M059J (cell line): ENCODE measurements at places on chromosomes 11 and 22.

DNA sequence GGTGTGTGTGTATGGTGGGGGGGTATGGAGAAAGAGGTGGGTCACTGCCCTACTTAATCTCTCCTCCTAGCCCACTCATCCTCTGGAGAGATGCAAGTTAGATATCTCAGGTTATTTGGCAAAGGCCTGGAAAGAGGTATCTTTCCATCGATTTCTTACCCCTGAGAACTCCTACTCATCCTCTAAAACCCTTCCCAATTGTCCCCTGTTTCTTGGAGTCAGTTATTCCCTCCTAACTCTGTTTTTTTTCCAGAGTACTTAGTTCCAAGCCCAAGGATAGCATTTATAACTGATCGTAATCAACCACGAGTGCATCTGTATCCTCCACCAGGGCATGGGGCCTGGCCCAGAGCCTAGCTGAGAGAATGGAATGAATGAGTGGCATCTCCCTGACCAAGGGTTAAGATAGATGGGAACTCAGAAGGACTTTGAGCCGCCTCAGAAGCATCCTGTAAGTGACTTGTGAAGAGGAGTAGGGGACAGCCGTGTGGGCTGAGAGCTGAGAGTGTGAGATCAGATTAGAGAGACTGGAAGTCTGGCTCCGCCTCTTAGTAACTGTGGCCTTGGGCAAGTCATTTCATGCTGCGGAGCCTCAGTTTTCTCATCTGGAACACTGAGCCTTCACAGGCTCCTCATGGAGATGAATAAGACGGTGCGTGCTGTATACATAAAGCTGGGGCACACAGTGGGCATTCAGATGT, 16.2 kb downstream of the CD6 start:
- no peak for DNase-seq

DNA sequence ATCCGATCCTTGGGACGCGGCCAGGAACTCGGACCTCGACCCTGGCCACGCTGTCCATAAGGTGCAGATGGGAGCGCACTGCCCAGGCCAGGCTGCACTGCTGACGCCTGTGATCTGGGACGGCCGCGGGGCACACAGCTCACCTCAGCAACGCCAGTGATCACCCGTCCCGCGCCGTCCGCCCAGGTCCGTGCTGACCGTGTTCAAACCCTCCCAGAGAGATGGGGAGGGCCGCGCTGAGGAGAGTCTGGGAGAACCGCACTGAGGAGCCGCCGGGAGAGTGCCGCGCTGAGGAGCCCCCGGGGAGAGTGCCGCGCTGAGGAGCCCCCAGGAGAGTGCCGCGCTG, 636 bp downstream of the KCNQ1OT1 start:
- peak; percentile 48 for DNase-seq

DNA sequence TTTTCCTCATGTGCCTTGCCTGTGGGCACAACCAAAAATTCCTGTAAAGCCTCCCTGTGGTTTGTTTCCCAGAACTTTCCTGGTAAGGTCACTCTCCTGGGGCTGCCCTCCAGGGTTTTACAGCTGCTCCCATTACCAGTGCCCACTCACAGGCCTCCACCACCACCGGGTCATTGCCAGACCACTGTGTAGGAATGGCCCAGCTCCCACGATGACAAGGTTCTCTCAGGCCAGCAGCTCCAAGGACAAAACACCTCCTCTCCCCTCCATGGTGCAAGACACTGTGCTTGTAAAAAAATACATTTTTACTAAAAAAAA, 96.1 kb upstream of the AKIP1 start:
- DNase-seq: peak; percentile 96

DNA sequence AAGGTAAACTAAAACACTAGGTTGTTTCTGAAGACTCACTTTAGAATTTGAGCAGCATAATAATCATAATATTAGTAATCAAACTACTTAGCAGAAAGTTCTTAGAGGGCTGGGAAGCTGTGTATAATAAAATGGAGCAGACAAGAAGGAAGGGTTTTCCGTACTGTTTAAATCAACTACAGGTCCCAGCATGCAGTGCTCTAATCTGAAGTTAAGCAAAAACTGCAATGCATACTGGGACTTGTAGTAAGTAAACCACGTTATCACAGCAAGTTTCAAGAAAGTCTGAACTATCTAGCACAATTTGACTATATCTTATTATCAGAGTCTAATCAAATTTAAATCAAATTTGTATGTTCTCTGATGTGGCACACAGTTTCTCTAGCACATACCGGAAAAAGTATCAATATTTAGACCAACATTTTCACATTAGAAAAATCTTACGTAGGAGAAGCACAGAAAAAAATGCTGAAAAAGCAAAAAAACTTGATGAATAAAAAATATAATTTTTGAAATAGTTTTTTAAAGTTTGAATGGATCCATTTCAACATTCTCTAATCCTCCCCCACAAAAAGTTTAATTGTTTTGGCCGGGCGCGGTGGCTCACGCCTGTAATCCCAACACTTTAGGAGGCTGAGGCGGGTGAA, 8.2 kb downstream of the PHF21A start:
- peak; percentile 60 for DNase-seq

GRCh38 chr11:64562723-64563351, 28.2 kb upstream of the SLC22A12 start:
- no peak for DNase-seq

- DNase-seq: no peak
Measured at GRCh38 chr11:65301491-65302329, 13.0 kb upstream of the CDC42EP2 start.

GRCh38 chr22:17875156-17875555, 100.9 kb upstream of the BID start:
- DNase-seq: no peak

DNA sequence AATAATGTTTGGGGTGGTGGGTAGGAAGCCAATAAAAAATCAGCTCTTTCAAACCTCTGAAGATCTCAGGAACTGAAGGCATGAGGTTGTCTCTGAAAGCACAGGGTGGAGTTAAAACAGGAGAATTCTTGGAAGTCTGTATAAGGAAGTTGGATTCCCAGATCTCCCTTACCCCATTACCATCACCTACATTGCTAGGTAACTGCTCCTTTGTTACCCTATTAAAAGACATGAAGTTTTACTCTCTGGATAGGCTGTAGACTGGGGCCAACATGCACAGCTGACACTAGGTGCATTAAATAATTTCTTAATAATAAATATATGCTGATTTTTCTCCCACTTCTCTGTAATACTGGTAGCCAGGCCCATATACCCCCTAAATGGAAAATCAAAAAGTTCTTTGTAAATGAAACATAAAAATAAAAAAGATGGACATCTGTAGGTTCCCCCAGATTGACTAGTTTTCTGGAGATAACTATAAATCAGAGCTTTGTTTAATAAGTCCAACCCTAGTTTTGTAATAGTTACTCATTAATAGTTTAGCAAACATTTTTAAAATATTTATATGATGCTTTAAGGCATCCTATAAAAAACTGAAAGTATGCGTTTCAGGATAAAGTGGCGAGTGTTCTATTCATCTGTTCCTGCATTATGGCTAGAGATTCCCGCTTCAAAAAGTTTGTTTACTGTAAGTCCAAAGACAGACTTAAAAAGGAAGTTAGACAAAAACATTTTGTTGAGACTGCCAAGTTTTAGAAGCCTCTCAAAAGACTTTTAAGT, 63.8 kb downstream of the KIF18A start:
- no peak for DNase-seq

GRCh38 chr11:36046932-36047331, 103.1 kb downstream of the LDLRAD3 start:
- no peak for DNase-seq

DNA sequence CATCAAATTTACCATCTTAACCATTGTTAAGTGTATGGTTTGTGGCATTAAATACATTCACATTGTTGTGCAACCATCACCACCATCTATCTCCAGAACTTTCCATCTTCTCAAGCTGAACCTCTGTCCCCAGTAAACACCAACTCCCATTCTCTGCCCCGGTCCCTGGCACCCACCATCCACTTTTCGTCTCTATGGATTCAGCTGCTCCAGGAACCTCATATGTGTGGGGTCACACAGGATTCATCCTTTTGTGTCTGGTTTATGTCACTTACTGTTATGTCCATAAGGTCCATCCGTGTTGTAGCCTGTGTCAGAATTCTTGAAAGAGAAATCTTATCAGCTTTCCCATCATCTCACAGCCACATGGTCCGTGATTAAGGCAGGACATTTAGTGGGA, 16.3 kb downstream of the TSPAN32 start:
- DNase-seq: no peak

GRCh38 chr11:12439615-12440014, 62.2 kb downstream of the PARVA start:
- DNase-seq: no peak

DNA sequence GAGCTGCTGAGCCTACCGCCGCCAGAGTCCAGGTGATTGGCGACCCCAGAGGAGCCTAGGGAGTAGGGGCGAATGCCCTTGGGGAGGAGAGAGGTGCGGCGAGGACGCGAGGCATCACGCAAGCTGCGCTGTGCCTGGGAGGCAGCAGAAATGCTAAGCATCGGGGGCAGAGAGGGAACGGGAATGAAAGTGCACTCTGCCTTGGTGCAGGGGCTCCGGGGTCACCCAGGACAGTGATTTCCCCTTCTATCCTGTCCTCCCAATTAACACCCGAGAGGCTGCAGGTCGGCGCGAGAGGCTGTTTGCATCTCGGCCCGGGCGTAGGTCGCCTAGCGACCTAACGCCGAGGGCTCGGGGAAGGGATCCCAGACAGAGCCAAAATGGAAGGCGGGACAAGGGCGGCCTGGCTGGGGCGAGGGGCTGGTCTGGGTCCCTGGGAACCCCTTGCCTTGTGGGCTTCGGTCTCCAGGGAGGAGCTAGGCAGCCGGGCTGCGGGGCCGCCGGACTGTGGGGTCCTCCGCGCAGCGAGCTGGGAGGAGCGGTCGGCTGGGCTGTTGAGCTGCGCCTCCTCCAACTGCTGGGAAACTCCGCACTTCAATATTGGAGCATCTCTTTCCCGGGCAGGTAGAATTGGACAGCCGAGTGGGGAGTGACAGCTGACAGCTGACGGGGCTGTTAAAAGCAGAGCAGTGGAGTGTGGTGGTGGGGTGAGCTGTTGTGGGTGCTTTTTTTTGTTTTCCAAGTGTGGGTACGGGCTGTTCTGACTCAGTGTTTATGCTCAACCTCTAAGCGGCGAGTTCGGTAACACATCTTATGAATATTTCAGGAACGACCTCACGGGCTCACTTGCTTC, 657 bp downstream of the ELMOD1 start:
- DNase-seq: peak; percentile 21

DNA sequence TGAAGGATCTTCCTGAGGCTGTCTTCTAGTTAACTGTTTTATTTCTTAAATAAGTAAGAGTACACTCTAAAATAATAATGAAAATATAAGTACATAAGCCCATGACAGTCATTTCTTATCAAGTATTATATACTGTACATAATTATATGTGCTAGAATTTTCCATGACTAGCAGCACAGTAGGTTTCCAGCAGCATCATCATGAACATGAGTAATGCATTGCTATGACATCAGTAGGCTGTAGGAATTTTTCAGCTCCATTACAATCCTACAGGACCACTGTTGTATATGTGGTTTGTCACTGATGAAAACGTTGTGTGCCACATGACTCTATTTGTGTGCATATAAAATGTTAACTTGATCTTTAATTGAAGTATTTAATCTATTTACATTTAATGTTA, 22.0 kb downstream of the ZNF202 start:
- DNase-seq: peak; percentile 36
